ENCODE measurements at places on chromosomes 12 and 14. TPM values are rescaled to one million over a fixed set of nuclear protein-coding genes. Genes with fewer than 3 reads are reported as not detected.

SOAT2 gene
- total RNA-seq: not detected

DNA sequence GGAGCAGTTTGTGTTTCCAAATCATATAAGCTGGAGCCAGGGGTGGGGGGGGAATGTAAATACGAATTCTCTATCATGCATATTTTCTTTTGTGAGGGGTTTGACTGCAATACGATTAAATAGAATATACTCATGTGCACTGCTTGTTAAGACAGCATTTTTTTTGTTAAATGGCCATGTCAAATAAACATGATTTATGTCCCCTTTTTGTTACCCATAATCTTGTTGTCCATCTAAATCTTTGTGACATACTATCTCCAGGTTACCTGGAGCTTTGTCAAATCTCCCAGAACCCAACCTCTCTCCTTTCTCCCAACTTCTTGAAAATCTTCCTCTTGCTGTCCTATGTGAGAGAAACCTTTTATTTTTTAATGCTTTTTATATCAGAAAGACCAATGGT lies 233.1 kb downstream of the SLC25A21 start:
- H3K27ac ChIP-seq: no peak overlapping the region
- no peak overlapping the region for H3K4me3 ChIP-seq
- H3K27me3 ChIP-seq: no peaks in the 10 kb centered on the region
- H3K4me1 ChIP-seq: no peaks in the 10 kb centered on the region

GRCh38 chr14:73272393-73272792 lies 35.1 kb downstream of the PAPLN start:
- H3K36me3 ChIP-seq: peaks cover 13% of the 10 kb centered on the region
- no peak overlapping the region for H3K27ac ChIP-seq
- no peaks in the 10 kb centered on the region for H3K4me1 ChIP-seq
- DNase-seq: no peak
- H3K4me3 ChIP-seq: no peak overlapping the region

NKX2-8 gene
- total RNA-seq: not detected

ISM2 gene
- total RNA-seq: not detected

DNA sequence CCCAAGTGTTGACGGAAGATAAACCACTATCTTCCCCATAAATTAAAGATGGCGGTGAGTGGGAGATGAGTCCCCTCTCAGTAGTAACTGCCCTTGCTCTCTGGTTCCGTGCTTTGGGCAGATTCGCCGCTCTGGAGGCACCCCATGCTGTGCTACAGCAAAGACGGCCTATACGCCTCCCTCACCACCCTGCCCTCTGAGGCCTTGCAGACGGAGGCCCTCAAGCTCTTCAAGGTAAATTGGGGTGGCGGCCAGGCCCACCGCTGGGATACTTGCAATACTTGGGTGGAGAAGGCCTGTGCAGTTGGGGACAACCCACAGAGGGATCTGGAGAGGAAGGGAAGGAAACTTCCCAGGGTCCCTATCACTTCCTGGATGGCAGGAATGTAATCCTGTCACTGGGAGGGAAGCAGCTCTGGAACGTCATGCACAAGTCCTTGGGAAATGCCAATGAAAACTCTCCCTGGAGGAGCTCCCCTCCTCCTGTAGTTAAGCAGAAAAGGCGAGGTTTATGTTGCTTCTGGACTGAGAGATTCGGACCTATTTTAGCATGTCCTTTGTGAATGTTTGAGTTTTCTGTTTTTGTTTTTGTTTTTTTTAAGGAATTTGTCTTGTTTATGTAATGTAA lies 22.8 kb downstream of the PIGH start:
- H3K4me3 ChIP-seq: no peak overlapping the region
- H3K4me1 ChIP-seq: no peaks in the 10 kb centered on the region
- H3K27ac ChIP-seq: no peak overlapping the region
- H3K36me3 ChIP-seq: no peaks in the 10 kb centered on the region
- no peaks in the 10 kb centered on the region for H3K27me3 ChIP-seq

PLCZ1 gene
- not detected for total RNA-seq

GRCh38 chr14:24542346-24542936 lies 33.6 kb downstream of the CTSG start:
- H3K27ac ChIP-seq: no peak overlapping the region
- no peak for DNase-seq
- H3K4me1 ChIP-seq: no peaks in the 10 kb centered on the region
- no peaks in the 10 kb centered on the region for H3K36me3 ChIP-seq

DNA sequence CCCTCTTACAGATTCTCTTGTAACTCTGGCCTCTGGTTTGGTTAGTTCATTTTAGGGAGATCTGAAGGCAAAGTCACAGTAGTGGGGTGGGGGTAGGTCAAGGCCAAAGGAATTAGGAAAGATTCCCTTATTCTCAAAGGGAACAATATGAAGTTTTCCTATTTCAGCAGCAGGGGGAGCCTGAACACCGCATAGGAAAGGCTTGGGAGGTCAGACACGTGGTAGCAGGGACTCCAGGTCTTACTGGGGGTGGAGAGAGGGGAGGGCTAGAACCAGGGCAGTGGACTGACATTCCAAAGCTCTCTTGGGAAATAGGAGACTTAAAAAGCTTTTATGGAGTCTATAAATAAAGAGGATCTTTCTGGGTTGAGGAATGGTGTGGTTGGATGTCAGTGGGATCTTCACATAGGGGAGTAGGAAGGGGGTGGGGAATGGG lies 1.3 kb downstream of the ZC3H10 start:
- peak; percentile 82 for DNase-seq
- no peaks in the 10 kb centered on the region for H3K27me3 ChIP-seq
- H3K27ac ChIP-seq: peak overlapping the region; percentile 95
- no peaks in the 10 kb centered on the region for H3K36me3 ChIP-seq

DNA sequence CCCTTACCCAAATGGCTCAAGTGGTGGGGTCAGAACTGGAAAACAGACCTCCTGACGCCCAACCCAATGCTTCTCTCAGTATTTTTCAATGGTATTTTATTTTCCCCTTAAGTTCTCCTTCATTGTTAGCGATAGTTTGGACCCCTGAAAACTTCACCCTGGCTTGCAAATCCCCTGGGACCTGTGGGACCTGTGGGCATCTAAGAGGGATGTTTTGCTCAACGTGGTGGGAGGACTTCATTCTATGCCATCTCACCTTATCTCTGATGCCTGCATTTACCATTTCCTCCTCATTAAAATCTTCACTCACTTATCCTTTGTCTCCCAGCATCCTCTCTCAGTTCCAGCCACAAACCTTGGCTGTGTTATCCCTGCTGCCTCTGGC lies 59.4 kb upstream of the GZMB start:
- no peak for DNase-seq
- H3K36me3 ChIP-seq: no peaks in the 10 kb centered on the region
- no peak overlapping the region for H3K27ac ChIP-seq
- H3K4me3 ChIP-seq: no peak overlapping the region
- H3K4me1 ChIP-seq: no peaks in the 10 kb centered on the region

DNA sequence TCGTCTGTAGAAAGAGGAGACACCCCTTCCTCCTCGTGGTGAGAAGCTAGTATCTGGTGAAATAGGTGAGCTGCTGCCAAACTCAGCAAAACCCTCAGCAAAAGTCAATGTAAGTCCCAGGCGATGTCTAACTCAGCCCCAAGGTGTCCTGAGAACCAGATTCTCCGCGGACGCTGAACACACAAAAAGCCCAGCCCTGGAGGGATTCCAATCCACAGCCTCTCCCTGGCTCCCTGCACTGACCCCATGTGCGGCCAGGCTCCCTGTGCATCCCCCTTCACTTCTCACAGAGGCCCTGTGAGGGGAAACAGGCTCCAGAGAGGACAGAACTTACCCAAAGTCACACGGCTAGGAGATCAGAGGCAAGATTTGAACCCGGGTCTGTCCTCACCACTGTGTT lies 81.5 kb downstream of the NINJ2 start:
- DNase-seq: no peak
- H3K27me3 ChIP-seq: no peaks in the 10 kb centered on the region
- no peaks in the 10 kb centered on the region for H3K4me1 ChIP-seq
- H3K36me3 ChIP-seq: no peaks in the 10 kb centered on the region

DNA sequence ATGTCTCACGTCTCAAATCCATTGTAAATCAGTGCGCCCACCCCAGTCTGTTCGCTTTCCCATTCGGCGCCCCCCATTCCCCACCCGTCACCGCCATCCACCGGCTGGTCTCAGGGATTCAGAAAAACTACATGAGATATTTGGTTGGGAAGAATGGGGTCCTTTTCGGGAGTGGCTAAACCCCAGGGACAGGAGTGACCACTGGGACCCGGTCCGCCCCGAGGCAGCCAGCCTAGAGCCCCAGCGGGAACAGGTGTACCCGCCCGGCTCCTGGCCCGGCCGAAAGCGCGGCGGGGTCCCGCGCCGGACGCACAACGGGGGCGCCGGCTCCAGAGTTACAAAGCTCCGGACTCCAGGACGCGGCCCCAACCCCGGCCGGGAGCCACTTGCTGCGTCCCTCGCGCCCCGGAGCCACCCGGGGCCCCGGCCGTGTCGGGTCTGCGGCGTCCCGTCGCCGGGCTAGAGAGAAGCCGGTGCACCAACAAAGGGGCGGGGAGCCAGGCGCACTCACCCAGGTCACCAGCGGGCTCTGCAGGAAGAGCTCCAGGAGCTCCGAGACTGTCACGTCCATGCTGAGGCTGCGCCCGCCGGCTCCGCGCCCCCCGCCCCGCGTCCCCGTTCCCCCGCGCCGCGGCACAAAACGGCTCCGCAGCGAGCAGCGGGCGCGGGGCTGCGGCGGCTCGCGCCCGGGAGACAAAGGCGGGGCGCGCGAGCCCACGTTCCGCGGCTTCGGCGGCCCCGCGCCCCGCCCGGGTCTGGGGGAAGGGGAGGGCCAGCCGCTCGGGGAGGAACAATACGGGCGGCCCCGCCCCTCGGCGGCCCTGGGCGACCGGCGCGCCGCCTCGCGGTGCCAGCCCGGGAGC lies at the start of gene CCDC88C:
TSS of gene CCDC88C (minus strand) at position 701 of the 863 bp plus-strand sequence. CDS start at position 571, 130 bp downstream.
- no peaks in the 10 kb centered on the region for H3K27me3 ChIP-seq
- peak within 1 kb of the TSS; percentile 64 for H3K27ac ChIP-seq
- no peaks in the 10 kb centered on the region for H3K36me3 ChIP-seq
- peaks cover 12% of the 10 kb centered on the region for H3K4me1 ChIP-seq

- H3K4me3 ChIP-seq: no peak overlapping the region
- H3K27me3 ChIP-seq: no peaks in the 10 kb centered on the region
- no peak for DNase-seq
- H3K4me1 ChIP-seq: no peaks in the 10 kb centered on the region
- H3K27ac ChIP-seq: no peak overlapping the region
- H3K36me3 ChIP-seq: no peaks in the 10 kb centered on the region
These were observed 147.0 kb upstream of the FRMD6 start for GRCh38 chr14:51504669-51505068.

- no peaks in the 10 kb centered on the region for H3K27me3 ChIP-seq
- H3K27ac ChIP-seq: no peak overlapping the region
These were observed 49.2 kb upstream of the PTHLH start for GRCh38 chr12:28021704-28022103.

MANSC1 gene
- 66.0 TPM for total RNA-seq

- H3K4me3 ChIP-seq: no peak overlapping the region
- H3K36me3 ChIP-seq: no peaks in the 10 kb centered on the region
- H3K27ac ChIP-seq: no peak overlapping the region
- no peaks in the 10 kb centered on the region for H3K27me3 ChIP-seq
- H3K4me1 ChIP-seq: no peaks in the 10 kb centered on the region
These were observed 217.9 kb downstream of the PAX9 start for GRCh38 chr14:36879558-36879957.

DNA sequence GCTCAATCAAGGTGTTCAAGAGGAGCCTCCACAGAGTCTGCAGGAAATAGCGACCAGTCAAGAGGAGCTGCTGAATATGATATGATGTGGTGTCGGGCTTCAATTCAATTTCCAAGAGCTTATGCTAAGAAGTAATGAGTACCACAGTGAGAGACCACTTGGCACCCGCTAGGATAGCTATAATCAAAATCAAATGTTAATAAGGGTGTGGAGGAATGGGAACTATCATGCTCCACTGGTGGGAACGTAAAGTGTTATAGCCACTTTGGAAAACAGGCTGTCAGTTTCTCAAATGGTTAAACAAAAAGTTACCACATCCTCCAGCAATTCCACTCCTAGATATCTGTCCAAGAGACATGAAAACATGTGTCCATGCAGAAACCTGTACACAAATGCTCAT lies 6.7 kb downstream of the POLR3B start:
- no peaks in the 10 kb centered on the region for H3K27me3 ChIP-seq
- H3K27ac ChIP-seq: no peak overlapping the region
- H3K4me1 ChIP-seq: no peaks in the 10 kb centered on the region
- DNase-seq: no peak

CACNB3 gene
- total RNA-seq: 54.5 TPM

GRCh38 chr12:3269594-3269993 lies 192.4 kb downstream of the TSPAN9 start:
- no peaks in the 10 kb centered on the region for H3K27me3 ChIP-seq
- DNase-seq: no peak
- H3K4me1 ChIP-seq: no peaks in the 10 kb centered on the region
- no peaks in the 10 kb centered on the region for H3K36me3 ChIP-seq
- no peak overlapping the region for H3K27ac ChIP-seq

ISCA2 gene
- 42.0 TPM for total RNA-seq

GRCh38 chr14:21494902-21495762 lies 16.0 kb downstream of the METTL3 start:
- H3K27me3 ChIP-seq: no peaks in the 10 kb centered on the region
- H3K27ac ChIP-seq: no peak overlapping the region
- H3K4me1 ChIP-seq: no peaks in the 10 kb centered on the region
- no peak for DNase-seq

DNA sequence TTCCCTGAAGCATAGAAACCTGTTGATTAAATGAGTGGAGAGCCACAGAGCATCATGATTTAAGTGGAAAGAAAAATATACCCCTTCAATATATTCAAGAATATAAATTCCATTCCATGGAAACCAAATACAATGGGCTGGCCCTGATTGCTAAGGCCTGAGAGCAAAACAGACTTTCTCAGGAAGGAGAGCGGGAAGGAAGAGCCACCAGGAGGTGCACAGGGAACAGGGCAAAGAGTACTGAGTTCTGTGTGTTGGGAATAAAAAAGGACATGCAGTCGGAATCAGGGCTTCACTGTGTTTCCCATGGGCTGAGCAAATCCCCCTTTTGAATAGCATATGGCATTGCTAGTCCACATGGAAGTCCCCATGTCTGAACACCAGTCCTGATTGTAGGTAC lies 69.7 kb upstream of the PLEKHG3 start:
- H3K27me3 ChIP-seq: no peaks in the 10 kb centered on the region
- no peak overlapping the region for H3K27ac ChIP-seq
- no peaks in the 10 kb centered on the region for H3K4me1 ChIP-seq
- H3K4me3 ChIP-seq: no peak overlapping the region
- no peak for DNase-seq
- H3K36me3 ChIP-seq: no peaks in the 10 kb centered on the region

KLHL33 gene
- total RNA-seq: 0.05 TPM

- no peak for DNase-seq
- H3K4me3 ChIP-seq: peak overlapping the region; percentile 72
- H3K36me3 ChIP-seq: no peaks in the 10 kb centered on the region
- H3K27ac ChIP-seq: peak overlapping the region; percentile 96
These were observed 1.4 kb downstream of the EEA1 start for GRCh38 chr12:92927436-92928281.

DNA sequence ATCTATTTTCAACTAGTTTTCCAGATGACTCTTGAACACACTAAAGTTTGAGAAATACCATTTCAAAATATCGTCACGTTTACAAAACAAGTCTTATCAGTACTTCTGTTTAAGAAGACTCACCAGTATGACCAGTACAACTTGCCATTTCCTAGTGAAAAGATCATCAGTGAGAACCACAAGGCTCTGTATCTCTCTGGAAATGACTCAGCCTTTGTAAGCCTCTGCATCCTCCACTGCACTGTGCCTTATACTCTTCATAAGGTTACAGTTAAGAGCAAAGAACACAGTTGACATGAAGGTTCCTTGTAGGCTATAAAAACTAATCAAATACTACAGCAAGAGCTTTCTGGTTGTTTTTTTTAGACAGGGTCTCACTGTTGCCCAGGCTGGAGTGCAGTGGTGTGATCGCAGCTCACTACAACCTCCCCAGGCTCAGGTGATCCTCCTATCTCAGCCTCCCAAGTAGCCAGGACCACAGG lies 5.7 kb upstream of the VTI1B start:
- H3K36me3 ChIP-seq: no peaks in the 10 kb centered on the region
- no peaks in the 10 kb centered on the region for H3K27me3 ChIP-seq
- no peak overlapping the region for H3K4me3 ChIP-seq
- no peak for DNase-seq
- H3K4me1 ChIP-seq: no peaks in the 10 kb centered on the region
